ENCODE measurements at places on chromosomes 3 and 15.

DNA sequence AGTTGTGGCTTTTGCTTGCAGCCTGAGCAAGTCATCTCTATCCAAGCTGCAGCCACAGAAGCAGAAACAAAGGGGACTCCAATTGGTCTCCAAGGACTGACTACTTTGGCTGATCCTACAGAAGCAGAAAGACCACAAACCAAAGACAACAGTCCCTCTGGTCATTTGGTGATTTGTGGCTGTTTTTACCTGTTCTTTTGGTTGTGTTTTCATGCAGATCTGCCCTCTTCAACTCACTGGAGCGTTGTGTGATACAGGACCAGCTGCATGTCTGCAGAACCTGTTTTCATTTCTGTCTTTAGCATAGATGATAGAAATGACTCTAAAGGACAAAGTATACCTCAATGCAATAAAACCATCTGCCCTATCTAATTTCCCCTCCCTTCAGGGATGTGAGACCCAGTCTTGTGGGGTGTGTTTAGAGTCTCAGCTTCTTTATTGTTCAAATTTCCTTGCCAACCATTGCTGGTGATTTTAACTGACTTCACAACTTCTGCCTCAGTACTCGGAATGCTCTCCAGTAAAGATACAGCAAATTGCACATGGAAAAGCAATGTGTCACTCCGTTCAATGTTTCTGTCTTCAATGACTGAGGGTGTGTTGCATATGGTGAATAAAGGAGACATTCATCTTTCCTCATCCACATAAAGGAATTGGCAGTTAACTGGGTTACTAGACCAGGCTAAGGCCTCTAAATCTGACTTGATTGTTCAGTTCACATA, 48.9 kb upstream of the SLC7A14 start:
- H3K27ac ChIP-seq, result no peak overlapping the region
- no peaks in the 10 kb centered on the region for H3K36me3 ChIP-seq
- H3K4me3 ChIP-seq, result no peak overlapping the region
- H3K4me1 ChIP-seq, result peaks cover 3% of the 10 kb centered on the region

- H3K27ac ChIP-seq, result no peak overlapping the region
- H3K36me3 ChIP-seq, result no peaks in the 10 kb centered on the region
- H3K4me1 ChIP-seq, result no peaks in the 10 kb centered on the region
These were observed 43.9 kb downstream of the GOLIM4 start for GRCh38 chr3:168051531-168052471.

DNA sequence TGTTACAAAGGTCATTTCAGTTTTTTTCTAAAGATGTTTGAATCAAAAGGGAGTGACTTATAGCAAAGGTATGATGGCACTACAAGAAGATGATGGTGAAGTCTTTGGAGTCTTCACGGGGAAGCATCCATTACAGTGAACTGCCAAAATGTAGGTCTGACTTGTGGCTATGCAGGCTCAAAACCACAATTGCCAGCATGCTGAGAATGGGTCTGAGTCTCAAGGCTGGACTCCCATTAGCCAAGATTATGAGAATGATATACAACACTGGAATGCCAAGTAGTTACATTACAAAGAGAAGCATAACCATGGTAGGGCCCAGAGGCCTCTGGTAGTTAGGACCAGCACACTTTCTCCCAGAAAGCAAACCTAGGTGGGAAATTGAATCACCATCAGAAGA, 194.2 kb downstream of the MTHFS start:
- no peak for DNase-seq
- H3K36me3 ChIP-seq, result no peaks in the 10 kb centered on the region
- H3K4me1 ChIP-seq, result no peaks in the 10 kb centered on the region
- H3K27ac ChIP-seq, result no peak overlapping the region

- no peaks in the 10 kb centered on the region for H3K36me3 ChIP-seq
- H3K27ac ChIP-seq, result no peak overlapping the region
- no peak overlapping the region for H3K4me3 ChIP-seq
- H3K4me1 ChIP-seq, result no peaks in the 10 kb centered on the region
- H3K27me3 ChIP-seq, result no peaks in the 10 kb centered on the region
These were observed 629.5 kb downstream of the MAGI1 start for GRCh38 chr3:65409176-65409569.

GRCh38 chr3:138474163-138474562, 39.7 kb downstream of the ESYT3 start:
- H3K4me3 ChIP-seq, result no peak overlapping the region
- no peak for DNase-seq
- H3K4me1 ChIP-seq, result peaks cover 2% of the 10 kb centered on the region
- no peaks in the 10 kb centered on the region for H3K27me3 ChIP-seq
- H3K36me3 ChIP-seq, result no peaks in the 10 kb centered on the region
- H3K27ac ChIP-seq, result no peak overlapping the region

DNA sequence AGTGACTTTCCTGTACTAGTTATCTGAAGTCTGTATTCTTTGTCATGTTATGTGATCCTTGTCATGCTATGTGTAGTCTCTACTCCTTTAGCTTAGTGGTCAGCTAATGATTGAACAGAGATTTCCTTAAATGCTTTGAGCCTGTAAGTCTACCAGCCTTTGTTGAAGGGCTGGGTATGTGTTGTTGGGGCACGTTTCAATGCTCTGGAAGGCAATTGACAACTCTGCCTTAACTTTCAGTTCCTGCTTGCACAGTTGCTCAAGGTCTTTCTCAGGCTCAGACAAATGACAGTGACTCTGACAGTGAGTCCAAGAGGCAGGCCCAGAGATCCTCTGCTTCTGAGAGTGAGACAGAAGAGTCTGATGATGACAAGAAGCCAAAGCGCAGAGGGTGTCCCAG, 89.3 kb downstream of the CHD2 start:
- H3K4me1 ChIP-seq, result peaks cover 2% of the 10 kb centered on the region
- no peak for DNase-seq
- H3K27ac ChIP-seq, result peak overlapping the region; percentile 25

GRCh38 chr3:187590861-187591576, 79.2 kb downstream of the SST start:
- no peaks in the 10 kb centered on the region for H3K27me3 ChIP-seq
- H3K4me1 ChIP-seq, result no peaks in the 10 kb centered on the region
- H3K4me3 ChIP-seq, result no peak overlapping the region
- no peaks in the 10 kb centered on the region for H3K36me3 ChIP-seq

- no peak overlapping the region for H3K4me3 ChIP-seq
- H3K27ac ChIP-seq, result no peak overlapping the region
- peaks cover 6% of the 10 kb centered on the region for H3K4me1 ChIP-seq
These were observed 198.8 kb downstream of the FNDC3B start for GRCh38 chr3:172238188-172238587.

GRCh38 chr3:70992562-70993204, 590.8 kb downstream of the FOXP1 start:
- H3K27ac ChIP-seq, result peak overlapping the region; percentile 70
- DNase-seq, result no peak
- H3K4me3 ChIP-seq, result no peak overlapping the region
- H3K27me3 ChIP-seq, result no peaks in the 10 kb centered on the region

- H3K4me3 ChIP-seq, result no peak overlapping the region
- H3K27me3 ChIP-seq, result peaks cover 6% of the 10 kb centered on the region
- H3K36me3 ChIP-seq, result no peaks in the 10 kb centered on the region
- peaks cover 3% of the 10 kb centered on the region for H3K4me1 ChIP-seq
- peak; percentile 38 for DNase-seq
These were observed 62.8 kb downstream of the POLR2M start for GRCh38 chr15:57769266-57769665.

DNA sequence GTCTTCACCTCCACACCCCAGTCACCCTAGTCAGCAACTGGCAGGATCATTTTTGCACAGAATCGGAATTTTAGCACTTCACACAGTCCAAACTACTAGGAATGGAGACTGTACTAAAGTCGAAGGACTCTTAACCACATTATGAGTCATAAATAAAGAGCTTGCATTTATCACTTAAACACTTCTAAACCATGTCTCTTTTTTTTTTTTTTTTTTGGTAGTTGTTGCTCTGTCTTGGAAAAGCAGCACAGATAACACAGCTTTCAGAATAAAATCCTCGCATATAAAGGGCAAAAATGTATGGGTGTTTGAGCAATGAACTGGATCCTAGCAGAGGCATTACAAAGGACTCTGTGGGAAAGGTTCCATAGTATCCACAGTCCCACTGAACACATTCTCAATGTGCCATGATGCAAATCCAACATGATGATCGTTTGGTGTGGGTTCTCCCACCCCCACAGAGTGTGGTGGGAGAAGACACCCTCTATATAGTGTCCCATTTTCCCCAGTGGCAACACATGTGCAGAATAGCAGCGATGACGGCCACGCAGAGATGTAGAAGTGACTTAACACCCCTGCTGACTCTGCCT, 47.1 kb downstream of the FOXP1 start:
- H3K4me1 ChIP-seq, result peaks cover 18% of the 10 kb centered on the region
- peak; percentile 90 for DNase-seq
- no peak overlapping the region for H3K4me3 ChIP-seq
- peaks cover 4% of the 10 kb centered on the region for H3K36me3 ChIP-seq

- peaks cover 70% of the 10 kb centered on the region for H3K27me3 ChIP-seq
- H3K27ac ChIP-seq, result no peak overlapping the region
- no peak overlapping the region for H3K4me3 ChIP-seq
- no peaks in the 10 kb centered on the region for H3K4me1 ChIP-seq
- H3K36me3 ChIP-seq, result no peaks in the 10 kb centered on the region
- no peak for DNase-seq
These were observed 187.5 kb upstream of the HES1 start for GRCh38 chr3:193948459-193948858.

DNA sequence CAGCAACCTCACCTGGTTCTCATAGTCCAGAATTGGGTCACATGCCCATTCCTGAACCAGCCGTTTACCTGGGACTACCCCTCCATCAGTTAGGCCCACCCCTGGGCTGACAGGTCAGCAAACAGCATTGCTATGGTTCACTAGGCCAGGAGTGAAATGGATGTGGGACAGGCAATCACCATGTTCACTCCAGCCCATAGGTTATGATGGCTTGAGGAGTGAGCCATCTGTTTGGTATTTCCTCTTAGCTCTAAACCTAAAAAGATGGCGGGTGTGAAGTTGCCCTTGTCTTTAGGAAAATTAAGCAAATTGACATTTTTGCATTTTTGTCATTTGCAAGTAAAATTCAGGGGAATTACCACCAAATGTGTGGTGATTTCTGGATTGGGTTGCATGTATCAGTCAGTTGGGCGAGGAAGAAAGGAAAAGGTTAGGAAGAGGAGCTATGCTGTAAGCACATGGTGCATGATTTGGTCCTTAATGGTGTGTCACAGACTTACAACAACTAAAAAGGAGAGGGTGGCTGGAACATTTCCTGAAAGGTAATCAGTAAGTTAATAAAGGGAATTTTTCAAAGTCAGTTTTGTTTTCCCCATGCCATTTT, 17.2 kb downstream of the NXPE3 start:
- DNase-seq, result no peak
- H3K4me3 ChIP-seq, result no peak overlapping the region
- no peak overlapping the region for H3K27ac ChIP-seq
- no peaks in the 10 kb centered on the region for H3K27me3 ChIP-seq
- H3K36me3 ChIP-seq, result peaks cover 63% of the 10 kb centered on the region

DNA sequence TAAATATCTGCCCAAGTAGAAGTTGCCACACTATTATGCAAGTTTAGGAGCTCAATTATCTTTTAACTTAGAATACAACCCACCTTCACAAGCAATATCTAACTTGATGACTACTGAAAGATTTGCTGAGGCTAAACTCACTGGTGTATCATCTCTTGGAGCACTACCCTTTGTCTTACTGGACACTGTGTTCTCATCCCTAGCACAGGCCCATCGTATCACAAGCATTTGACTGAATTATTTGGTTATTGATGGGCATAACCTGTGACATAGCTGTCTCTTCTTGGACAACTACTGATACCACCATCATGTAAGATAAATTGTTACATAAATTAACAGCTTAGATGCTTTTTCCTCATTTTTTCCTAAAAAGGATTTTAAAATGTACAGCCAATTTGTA, 216.2 kb upstream of the THBS1 start:
- peaks cover 2% of the 10 kb centered on the region for H3K4me1 ChIP-seq
- H3K36me3 ChIP-seq, result no peaks in the 10 kb centered on the region
- H3K27ac ChIP-seq, result no peak overlapping the region
- no peak overlapping the region for H3K4me3 ChIP-seq

DNA sequence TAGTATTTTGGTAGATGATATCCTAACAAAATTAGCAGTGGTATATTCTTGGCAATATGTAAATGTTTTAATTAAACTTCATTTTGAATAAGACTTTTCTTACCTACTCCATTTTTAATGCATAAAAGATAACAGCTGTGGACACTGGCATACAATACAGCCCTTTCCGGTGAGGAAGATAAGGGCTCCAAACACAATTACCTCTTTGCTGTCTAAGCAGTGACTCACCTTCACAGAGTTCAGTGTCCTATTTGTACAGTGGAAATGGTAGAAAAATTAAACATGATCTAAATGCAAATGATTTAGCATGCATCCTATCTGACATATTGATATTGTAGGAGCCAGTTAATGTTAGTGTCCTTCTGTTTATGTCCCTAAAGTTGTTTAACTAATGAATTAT, 969.4 kb downstream of the PLOD2 start:
- H3K27ac ChIP-seq, result no peak overlapping the region
- H3K4me3 ChIP-seq, result no peak overlapping the region
- H3K4me1 ChIP-seq, result no peaks in the 10 kb centered on the region
- no peaks in the 10 kb centered on the region for H3K36me3 ChIP-seq

DNA sequence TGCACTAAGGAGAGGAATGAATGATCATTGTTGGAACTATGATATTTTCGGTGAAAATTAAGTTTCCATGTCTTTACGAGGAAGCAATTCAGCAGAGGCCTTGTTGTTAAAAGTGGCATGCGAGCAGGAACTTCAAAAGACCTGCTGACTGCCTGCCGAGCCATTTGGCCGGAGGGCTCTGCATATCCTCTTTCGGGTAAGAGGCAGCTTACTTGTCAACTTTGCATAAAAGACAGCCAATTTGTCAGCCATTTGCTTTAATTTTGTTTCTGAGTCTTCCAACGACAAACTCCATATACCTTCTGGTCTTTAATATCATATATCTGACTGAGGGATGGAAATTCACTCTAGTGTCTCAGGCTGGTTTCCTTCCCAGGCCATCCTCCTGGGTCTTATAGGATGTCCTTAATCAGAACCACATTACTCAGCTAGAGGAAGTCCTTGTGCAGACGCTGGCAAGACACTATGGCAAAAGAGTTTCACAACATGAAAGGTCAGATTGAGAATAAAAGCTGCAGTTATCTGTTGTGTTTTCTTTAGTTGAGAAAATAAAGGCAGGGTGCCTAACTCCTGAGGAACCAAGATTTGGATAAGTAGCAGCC, 128.7 kb upstream of the WNT5A start:
- H3K4me1 ChIP-seq, result no peaks in the 10 kb centered on the region
- no peak overlapping the region for H3K27ac ChIP-seq
- no peaks in the 10 kb centered on the region for H3K36me3 ChIP-seq
- H3K27me3 ChIP-seq, result peaks cover 24% of the 10 kb centered on the region
- no peak overlapping the region for H3K4me3 ChIP-seq

DNA sequence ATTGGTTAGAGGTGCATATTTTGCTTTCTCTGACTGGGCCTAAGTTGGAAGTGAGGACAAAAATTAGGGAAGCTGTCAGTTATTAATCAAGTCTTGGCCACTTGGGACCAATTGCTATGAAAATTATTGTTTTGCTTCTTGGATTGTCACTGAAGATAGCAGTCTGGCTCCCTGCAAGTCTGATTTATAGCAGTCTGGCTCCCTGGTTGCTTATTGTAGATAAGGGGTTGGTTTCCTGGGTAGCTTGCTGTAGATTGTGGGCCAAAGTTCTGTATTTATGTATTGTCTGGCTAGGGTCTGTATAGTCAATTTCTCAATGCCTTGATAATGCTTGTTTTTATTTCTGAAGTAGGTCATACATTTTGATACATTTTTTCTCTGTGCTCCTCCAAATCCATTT, 13.3 kb upstream of the DRD3 start:
- H3K36me3 ChIP-seq, result no peaks in the 10 kb centered on the region
- H3K4me3 ChIP-seq, result no peak overlapping the region
- no peak for DNase-seq
- H3K27ac ChIP-seq, result no peak overlapping the region
- H3K4me1 ChIP-seq, result no peaks in the 10 kb centered on the region

- no peak for DNase-seq
- no peaks in the 10 kb centered on the region for H3K4me1 ChIP-seq
- no peak overlapping the region for H3K27ac ChIP-seq
- no peak overlapping the region for H3K4me3 ChIP-seq
These were observed 44.5 kb upstream of the RAD51 start for GRCh38 chr15:40650479-40650878.

Data from mesenchymal stem cell (in vitro differentiated cells and primary cell).